HS-5 (cell line): ENCODE measurements at places on chromosomes 6 and 20.

DNA sequence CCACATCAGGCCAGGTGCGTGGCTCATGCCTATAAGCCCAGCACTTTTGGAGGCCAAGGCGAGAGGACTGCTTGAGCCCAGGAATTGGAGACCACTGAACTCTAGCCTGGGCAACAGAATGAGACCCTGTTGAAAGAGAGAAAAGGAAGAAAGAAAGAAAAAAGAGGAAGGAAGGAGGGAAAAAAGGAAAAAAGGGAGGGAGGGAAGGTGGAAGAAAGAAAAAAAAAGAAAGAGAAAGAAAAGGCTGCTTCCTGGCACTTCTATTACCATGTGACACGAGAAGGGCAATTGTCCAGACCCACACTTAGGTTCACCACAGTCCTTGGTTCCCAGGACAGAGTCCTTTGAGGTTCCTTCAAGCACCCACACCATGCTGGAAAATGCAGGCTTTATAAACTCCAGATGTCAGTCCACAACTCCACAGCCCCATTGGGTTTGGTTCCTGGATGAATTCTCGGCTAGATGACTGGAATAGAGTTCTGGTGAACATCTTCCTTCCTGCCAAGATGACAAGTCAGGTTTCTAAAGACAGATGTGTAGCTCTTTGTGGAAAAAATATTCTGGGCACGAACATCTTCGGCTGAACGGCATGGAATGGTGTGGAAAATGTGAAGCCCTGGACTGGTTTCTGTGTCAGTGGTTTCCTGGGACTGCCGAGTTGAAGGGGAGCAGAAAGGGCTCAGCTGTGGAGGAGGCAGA is 32.5 kb downstream of the NT5E start:
- no peak for DNase-seq

DNA sequence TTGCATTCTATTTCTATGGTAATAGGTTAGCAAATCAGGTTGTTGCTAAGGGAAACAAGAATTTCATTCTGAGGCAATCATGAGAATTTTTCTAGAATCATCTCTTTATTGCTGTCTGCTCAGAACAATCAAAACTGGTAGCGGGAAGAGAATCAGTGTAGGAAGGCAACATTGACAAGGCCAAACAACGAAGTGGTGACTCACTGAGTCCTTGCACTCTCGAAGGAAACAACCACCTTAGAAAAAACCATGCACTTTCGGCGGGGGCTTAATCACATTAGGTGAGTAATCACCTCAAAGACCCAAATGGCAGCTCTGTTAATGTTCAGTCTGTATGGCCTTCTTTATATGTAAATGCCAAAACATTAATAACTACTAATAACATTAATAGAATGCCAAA is 78.8 kb upstream of the MAP7 start:
- DNase-seq, result no peak

DNA sequence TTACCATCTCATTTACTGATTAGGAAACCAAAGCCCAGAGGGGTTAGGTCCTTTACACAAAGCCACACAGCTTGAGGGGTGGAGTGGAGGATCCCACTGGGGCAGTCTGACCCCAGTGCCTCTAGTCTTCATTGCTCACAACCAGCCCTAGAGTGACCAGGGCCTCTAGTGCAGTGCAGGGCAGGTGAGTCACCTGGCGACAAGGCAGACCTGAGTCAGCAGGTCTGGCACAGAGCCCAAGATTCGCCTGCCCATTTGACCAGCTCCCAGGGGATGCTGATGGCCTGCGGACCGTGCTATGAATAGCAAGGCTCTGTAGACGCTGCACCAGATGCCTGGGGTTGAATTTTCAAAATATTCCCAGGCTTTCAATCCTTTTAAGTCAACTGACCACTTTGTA is 29.9 kb downstream of the CDH26 start:
- DNase-seq, result no peak

DNA sequence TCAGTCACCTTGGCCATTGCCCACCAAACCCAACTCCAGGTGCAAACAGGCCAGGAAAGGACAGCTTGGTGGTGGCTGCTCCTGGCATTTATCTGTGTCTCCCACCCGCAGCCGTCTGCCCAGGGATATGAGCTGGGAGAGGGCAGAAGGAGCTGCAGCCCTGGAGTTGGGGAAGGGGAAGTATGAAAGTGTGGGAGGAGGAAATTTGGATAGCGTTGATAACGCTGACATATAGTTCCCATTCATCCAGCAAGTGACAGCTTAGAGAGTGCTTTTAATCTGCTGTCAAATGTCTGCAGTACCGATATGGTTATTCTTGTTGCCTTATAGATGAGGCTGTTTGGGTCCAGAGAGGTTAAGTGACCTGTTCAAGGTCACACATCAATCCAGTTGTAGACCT is 741 bp downstream of the KCNK16 start:
- no peak for DNase-seq

GRCh38 chr6:118968416-118968815 is 33.5 kb upstream of the MCM9 start:
- peak; percentile 3 for DNase-seq

DNA sequence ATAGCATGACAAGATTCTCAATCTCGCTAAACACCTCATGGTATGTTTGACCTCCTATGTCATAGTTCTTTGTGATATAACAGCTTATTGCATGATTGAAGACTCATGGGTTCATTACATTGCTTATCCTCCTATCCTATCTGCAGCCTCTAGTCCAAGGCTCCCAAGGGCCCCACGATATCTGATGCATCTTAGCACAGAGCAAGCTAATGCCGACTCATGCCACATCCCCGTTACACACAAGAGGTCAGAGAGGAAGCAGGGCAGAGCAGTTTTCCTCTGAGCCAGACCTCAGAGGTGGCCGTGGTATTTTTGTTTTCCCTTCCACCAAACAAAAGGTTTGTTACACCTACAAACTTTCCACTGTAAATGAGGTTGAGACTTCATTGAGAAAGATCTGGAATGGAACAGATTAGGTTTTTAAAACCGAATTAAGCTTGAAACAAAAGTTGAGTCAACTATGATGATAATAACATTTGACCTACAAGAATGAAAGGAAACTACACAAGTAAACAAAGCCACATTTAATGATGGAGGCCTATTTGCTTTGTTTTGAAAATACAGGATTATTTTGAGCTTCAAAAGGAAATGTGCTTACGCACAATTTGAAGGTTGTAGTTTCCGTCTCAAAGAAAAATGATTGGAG is 133.9 kb upstream of the MYLIP start:
- no peak for DNase-seq

GRCh38 chr6:55835220-55835619 is 40.2 kb downstream of the BMP5 start:
- DNase-seq, result no peak

- DNase-seq, result no peak
Measured at GRCh38 chr6:69825904-69826303, 29.1 kb upstream of the LMBRD1 start.

- DNase-seq, result no peak
Measured at GRCh38 chr6:4157506-4157905, 22.1 kb upstream of the ECI2 start.

DNA sequence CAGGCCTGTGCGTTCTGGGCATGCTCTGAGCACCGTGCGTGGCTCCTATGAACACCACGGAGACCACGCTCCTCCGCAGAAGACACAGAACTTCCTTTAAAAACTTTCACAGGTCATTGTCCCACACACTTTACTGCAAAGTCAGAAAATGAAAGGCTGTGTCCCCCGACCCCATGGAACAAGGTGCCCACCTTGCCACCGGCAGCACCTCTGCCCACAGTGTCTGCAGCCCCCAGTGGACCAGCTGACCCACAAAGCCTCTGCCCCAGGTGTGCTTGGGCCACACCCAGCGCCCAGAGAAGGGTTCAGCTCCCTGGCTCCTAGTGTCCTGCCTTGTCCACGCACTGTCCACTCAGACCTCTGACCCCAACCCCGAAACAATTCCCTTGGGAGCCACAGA is 8.7 kb downstream of the TAF4 start:
- DNase-seq, result no peak

DNA sequence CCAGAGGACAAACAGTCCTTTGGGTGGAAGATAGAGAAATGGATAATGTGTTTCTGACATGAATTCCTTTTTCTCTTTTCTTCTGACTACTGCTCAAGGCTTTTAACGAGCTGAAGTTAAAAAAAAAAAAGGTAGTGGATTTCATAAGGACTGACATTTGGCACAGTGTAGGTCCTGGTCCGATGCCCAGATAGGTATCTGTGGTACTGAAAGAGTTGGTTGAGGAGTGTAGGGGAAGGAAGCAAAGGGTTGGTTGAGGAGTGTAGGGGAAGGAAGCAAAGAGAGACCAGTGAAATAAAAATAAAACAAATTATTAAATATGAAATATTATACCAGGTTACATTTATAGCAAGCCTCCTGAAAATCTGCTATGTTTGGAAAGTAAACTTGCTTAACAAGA is 11.8 kb downstream of the UTRN start:
- DNase-seq, result no peak

DNA sequence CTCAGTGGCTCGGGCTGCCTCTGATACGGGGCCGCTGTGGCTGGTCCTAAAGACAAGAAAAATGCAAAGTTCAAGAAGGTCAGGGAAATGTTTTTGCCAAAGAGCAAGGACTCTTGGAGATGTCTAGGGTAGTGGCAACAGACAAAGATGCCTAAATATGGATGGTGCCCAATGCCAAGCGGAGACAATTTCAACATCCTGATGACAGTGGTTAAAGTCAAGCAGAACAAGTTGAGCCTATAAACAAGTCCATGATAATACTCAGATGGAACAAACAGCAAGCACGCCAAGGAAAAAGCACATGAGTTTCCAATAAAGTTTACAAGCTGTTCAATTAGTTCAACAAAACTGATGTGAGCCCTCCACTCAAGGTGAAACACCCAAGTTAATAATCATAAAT is 51.1 kb downstream of the SLC22A1 start:
- DNase-seq, result no peak

DNA sequence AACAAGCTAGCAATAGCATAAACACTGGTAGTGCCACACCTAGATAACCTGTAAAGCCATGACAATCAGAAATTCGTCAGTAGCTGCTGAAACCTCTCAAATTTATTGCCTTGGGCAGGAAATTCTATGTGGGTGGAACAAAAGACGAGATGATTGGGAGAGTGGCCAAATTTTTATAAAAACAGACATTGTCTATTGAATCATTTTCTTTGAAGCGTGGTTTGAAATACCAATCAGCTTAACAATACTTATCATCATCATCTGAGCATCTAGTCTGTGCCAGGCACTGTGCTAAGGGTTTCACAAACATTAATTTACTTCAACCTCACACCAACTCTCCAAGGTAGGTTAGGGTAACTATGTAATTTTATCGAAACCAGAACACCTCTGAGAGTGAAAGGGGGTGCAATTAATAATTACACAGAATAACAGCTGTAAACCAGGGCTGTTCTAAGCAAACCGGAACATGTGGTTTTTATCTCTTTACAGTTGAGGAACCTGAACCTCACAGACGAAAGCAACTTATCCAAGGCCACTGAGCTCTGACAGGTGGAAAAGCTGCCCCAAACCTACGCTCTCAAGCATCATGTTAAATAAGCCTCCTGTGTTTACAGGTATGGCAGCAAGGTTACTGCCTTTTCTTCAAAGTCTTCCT is 43.4 kb downstream of the NHSL1 start:
- peak; percentile 61 for DNase-seq

GRCh38 chr20:32189123-32189410 is 18.5 kb downstream of the PLAGL2 start:
- DNase-seq, result no peak

DNA sequence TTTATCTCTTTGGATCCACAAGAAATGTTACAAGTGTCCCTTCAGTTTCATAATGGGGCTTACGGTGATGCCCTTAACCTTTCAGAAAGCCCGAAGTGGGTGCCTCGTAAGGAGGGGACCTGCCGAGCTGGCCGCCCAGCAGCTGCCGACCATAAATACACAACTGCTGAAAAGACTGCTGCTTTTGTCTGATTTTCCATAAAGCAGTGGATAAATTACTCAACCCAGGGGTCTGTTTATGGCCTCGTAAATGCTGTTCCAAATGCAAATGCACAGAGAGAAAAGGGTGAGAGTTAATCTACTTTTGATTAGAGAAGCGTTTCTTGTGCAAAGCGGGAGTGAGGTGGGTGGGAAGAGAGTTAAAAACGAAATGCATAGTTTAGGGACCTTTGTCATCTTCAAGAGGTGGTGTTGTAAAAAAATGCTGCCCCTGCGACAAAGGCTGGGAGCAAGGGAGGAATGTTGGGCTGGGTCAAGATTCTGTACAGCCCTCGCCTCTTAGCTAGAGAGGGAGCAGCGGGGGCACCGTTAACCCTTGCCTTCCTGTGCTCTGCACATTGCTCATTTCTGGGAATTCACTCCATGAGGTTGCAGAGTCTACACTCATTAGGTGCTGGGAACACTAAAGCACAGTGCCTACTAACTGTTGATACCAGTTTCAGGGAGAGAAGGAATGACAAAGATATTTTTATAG is 112.0 kb upstream of the MTHFD1L start:
- DNase-seq, result no peak
